ENCODE measurements at places on chromosomes 12 and 14.

- DNase-seq = peak; percentile 33
These were observed 142.5 kb upstream of the SSTR1 start for GRCh38 chr14:38065106-38065762.

- no peak for DNase-seq
These were observed 75.5 kb downstream of the FAR2 start for GRCh38 chr12:29224572-29224971.

- no peak for DNase-seq
These were observed 29.3 kb downstream of the ZCRB1 start for GRCh38 chr12:42296503-42297109.

DNA sequence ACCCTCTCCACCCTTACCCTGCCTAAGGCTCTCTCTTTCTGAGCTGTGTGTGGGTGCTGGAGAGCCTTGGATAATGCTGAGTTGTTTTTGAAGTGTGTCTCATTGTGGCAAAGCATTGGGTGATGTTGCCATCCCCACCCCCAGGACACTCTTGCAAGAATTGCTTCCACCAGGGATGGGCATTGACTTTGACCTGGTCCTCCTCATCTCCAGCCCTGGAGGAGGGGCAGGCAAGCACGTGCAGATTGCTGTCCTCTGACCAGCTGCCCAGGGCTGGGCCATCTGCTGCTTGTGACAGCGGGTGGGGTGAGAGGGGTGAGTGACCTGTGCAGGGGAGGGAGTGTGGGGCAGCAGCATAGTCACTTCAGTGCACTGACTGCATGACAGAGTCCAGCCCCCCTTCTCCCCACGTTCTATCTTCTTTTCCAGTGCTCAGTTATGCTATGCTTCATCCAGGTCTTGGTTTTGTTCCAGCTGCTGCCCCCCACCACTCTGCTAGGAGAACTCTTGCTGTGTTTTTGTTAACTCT, 26.2 kb downstream of the SUSD6 start:
- no peak for DNase-seq

- peak; percentile 5 for DNase-seq
These were observed 8.8 kb upstream of the CEP170B start for GRCh38 chr14:104856157-104856868.

DNA sequence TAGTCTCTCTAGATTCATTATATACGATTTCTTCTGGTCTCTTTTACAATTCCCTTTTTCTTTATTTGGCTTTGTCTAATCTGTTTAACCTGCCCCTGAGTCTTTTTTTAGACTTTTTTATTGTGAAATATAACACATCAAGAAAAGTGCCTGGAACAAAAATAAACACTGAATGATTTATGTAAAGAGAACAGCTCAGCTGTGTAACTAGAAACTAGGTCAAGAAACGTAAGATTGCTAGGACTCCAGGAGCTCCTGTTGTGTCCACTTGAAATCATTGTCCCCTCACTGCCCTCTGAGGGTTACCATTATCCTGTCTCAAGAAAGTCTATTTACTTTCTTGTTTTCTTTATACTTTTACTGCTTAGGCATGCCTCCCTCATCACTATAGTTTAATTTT, 23.1 kb downstream of the EXD2 start:
- no peak for DNase-seq

GRCh38 chr14:91328313-91329050, 84.0 kb upstream of the GPR68 start:
- no peak for DNase-seq

DNA sequence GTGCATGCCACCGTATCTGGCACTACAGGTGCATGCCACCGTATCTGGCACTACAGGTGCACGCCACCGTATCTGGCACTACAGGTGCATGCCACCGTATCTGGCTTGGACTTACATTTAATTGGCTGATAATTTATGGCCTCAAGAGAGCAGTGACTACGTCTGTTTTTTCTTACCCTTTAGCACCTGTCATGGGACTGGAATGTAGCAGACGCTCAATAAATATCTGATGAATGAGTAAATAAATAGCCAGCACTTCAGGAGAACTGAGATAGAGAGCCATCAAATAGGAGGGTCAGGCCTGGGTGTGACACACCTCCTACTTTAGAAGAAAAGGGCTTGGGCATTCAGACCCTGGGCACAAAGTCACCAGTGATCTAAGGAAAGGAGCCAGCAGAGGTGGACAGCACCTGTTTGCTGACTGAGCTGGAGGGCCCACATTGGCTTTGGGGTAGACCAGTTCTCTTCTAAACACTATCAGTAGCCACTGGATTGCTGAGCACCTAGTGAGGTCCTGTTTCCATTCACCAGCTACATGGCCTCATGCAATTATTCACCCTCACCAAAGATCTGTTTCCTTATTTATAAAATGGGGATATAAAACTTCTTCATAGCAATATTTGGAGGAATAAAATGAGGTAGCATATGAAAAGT, 50.1 kb downstream of the RFX4 start:
- no peak for DNase-seq

DNA sequence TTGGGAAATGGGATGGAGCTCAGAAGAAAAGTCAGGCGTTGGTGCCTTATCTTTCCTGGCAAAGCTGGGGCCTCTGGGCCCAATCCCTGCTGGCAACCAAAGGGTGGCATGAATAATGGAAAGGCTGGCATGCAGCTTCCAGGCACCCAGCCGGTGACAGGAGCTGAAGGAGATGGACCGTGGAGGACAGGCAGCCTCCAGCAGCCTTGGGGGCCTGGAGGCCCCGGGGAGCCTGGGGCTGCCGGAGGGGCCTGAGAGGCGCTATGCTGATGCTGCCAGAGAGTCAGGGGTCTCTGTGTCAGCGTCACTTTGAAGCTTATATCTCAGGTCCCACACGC, 38.2 kb upstream of the EML1 start:
- DNase-seq = no peak

GRCh38 chr12:50213439-50213838, 46.3 kb upstream of the CERS5 start:
- DNase-seq = no peak
